CD4-positive, alpha-beta T cell (primary cell): ENCODE measurements at places on chromosomes 7 and 10. TPM values are rescaled to one million over a fixed set of nuclear protein-coding genes. Genes with fewer than 3 reads are reported as not detected.

DNA sequence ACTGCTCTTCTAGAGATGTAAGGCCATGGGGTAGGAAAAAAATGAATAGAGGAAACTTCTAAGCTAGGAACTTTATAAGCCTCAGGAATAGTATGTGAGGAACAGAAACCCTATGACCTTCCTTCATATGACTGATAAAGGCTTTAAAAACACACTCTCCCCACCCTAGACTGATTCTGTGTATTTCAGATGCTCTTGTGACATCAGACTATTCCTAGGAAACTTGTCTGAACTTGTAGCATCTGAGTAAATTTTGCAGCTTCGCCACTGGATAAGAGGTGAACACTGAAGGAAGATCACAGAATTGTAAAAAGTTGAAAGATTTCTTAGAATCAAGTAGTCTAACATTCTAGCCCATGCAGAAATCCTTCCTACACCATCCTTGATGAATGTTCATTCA lies 31.0 kb upstream of the CBLL1 start:
- no peak overlapping the region for H3K27ac ChIP-seq
- no peaks in the 10 kb centered on the region for H3K36me3 ChIP-seq
- no peak for DNase-seq
- no peaks in the 10 kb centered on the region for H3K27me3 ChIP-seq

- no peak overlapping the region for H3K4me3 ChIP-seq
- H3K27me3 ChIP-seq = no peaks in the 10 kb centered on the region
- no peak for DNase-seq
- no peak overlapping the region for H3K27ac ChIP-seq
- no peaks in the 10 kb centered on the region for H3K36me3 ChIP-seq
Measured at GRCh38 chr10:14751921-14752320, 22.8 kb downstream of the FAM107B start.

SNX10 gene
- 4.6 TPM for total RNA-seq

- no peaks in the 10 kb centered on the region for H3K36me3 ChIP-seq
- no peaks in the 10 kb centered on the region for H3K4me1 ChIP-seq
- DNase-seq = no peak
- H3K27ac ChIP-seq = no peak overlapping the region
Measured at GRCh38 chr7:80654887-80655340, 16.5 kb downstream of the CD36 start.
